Activated CD8-positive, alpha-beta memory T cell treated with anti-CD3 and anti-CD28 coated beads for 1 hour (primary cell): ENCODE measurements at places on chromosomes 6 and 20.

DNA sequence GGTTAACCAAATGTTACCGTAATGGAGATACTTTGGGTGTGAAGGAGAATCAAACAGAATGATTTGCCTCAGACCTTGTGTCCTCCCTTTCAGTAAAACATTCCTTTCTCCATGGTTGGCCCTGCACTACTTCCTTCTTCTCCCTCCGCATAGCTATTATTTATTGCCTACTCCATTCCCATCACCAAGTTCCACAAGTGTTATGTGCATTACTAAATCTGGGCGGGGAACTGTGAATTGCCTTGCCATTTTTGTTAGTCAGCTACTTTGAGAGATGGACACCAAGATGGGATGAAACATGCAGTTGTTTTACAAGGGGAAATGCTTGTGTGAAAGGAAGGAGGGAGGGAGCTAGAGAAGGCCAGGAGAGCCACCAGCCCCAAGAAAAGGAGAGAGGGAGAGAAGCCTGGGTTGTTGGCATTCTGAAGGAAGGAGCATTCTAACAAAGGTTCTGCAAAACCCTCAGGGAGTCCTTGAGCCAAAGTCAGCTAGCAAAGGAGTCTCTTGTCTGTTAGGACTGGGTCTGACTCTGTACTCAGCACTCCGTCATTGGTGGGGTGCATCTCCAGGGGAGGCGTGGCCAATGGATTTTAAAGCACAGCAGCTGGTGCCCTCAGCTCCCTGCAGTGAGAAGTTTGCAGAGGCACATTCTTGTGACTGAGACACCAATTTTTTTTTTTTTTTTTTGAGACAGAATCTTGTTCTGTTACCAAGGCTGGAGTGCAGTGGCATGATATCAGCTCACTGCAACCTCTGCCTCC, 83.6 kb upstream of the CHD6 start:
- DNase-seq: no peak

DNA sequence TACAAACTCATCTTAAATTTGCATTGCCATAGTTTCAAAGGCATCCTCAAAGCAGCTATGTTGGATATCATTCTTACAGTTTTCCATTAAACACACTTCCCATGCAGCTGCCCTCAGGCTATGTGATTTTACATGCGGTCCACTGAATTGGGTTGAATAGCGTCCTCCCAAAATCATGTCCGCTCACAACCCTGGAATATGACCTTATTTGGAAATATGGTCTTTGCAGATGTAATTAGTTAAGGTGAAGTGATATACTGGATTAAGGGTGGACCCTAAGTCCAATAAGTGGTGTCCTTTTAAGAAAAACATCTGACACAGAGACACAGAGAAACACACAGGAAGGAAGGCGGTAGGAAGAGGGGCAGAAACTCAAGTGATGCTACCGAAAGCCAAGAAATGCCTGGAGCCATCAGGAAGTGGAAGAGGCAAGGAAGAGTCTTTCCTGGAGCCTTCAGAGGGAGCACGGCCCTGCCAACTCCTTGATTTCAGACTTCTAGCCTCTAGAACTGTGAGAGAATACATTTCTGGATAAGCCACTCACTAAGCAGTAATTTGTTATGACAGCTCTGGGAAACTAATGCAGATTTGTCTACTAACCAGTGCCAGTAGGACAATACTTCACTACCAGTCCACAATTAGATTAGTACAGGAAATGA, 42.7 kb upstream of the NHSL1 start:
- no peak for DNase-seq

- no peak for DNase-seq
Observed at GRCh38 chr20:47878601-47879027, 93.3 kb upstream of the SULF2 start.

GRCh38 chr20:32891926-32892660, 33.4 kb downstream of the EFCAB8 start:
- DNase-seq: no peak

- no peak for DNase-seq
Observed at GRCh38 chr6:4914420-4915159, 89.2 kb downstream of the RPP40 start.

GRCh38 chr6:73969971-73970970, 274.3 kb downstream of the CD109 start:
- DNase-seq: no peak

DNA sequence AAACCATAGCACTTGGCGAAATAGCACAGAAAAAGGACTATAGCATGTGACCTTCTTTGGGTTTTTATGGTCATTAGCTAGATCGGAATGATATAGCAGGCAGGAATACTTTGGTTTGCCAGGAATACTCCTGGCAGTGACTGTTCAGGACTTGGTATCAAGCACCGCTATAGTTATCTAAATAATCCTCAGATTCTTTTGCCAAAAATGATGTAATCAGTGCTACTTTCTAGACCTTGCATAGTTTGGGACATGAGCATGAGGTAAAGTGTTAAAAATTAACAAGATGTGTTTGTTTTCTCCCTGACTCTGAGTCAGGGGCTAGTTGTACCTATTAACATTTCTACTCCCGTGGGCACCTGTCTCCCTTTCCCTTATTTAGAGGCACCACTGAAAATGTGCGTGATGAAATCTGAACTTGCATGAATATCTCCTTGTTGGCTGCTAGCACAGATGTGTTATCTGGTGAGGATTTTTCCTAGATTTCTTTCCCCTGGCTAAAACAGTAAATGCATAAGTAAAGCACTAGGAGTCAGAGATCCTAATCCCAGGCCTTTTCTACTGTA, 511.0 kb downstream of the CDKAL1 start:
- DNase-seq: no peak

DNA sequence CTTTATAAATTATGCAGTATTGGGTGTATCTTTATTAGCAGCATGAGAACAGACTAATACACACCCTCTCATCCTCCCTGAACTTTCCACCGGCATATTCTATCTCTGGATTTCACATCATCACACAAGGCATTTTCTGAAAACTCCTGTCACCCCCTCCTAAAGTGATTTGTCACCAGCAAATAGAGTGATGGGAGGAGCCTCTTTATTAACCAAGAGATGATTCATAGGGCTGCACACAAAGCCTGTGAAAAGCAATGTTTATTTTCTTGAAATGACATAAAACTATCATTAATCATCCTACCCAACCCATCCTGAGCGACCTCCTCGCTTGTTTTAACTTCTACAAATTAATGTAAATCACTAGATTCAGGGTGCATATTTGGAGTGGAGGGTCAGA, 394.7 kb upstream of the SULF2 start:
- DNase-seq: no peak

DNA sequence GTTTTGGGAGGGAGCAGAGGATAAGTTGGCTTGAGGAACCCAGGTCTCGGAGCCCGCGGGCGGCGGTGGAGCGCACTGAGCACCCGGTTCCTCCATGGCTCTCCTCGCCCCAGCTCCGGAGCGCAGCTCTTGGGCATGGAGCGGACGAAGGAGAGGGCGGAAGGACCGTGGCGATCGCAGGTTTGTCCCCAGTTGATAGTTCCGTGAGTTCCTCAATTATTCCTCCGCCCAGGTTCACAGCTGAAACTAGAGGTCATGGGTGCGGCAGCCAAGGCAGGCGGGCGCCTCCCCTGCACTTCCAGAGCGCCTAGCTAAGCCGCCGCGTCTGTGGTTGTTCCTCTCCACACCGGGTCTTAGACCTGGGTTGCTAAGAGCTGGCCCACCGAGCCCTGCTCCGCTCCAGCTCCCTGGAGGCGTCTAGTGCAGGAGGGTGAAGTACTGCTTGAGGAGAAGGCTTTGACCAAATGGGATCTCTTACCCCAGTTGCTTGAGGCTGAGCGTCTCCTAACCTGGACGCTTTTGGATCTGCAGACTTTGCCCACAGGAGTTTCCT, at the start of gene HTR1B:
HTR1B (minus strand) TSS at position 184 of the 553 bp plus-strand sequence; CDS start at position 96, 88 bp downstream.
- DNase-seq: no peak

GRCh38 chr20:63418617-63419016, 53.8 kb downstream of the KCNQ2 start:
- no peak for DNase-seq

- no peak for DNase-seq
Observed at GRCh38 chr20:9129756-9130155, 60.9 kb downstream of the PLCB4 start.

- no peak for DNase-seq
Observed at GRCh38 chr6:18656506-18656905, 269.4 kb downstream of the RNF144B start.

- DNase-seq: no peak
Observed at GRCh38 chr6:33936886-33937285, 133.1 kb upstream of the MLN start.

GRCh38 chr6:135658481-135658880, 160.9 kb upstream of the AHI1 start:
- DNase-seq: no peak

GRCh38 chr6:132820629-132821381, 6.4 kb downstream of the RPS12 start:
- no peak for DNase-seq

DNA sequence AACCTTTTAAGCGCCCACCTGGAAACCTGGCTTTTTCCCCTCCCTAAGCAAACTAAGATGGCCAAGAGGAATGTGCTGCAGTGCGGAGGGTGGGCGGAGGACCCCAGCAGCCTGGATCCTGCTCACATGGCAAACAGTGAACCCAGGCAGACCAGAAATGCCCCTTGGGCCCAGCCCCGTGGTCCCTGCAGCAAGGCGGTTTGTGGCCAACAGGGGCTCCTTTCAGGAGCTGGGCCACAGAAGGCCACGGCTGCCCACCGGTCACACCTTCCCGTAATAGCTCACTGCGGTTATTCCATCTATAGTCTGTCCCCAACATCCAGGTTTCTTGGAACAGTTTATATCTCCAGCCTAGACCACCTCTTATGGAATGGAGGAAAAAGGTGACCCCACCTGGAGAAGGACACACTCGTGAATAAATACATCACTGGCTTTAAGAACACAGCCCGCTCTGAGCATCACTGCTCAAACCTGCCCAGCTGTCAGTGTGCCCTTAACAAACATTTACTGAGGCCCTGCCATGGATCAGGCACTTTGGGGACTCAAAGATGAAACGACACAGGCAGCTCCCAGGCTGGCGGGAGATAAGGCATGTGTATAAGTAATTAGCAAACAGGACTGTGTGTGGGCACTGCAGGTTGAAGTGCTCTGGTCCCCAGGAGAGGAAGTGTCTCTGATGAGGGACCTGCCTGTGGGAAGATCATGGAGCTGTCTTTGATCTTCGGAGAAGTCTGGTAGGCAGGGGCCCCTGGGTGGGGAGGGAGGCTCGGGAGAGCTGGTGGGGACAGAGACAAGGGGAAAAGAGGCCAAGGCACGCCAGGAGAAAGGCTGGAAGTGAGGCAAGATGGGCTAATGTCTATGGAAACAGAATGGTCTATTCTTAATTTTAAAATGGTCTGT, 3.2 kb upstream of the TUBB1 start:
- no peak for DNase-seq

GRCh38 chr6:167349631-167350274, 24.9 kb downstream of the TTLL2 start:
- DNase-seq: no peak

- no peak for DNase-seq
Observed at GRCh38 chr6:74931558-74931957, 274.3 kb downstream of the COL12A1 start.

DNA sequence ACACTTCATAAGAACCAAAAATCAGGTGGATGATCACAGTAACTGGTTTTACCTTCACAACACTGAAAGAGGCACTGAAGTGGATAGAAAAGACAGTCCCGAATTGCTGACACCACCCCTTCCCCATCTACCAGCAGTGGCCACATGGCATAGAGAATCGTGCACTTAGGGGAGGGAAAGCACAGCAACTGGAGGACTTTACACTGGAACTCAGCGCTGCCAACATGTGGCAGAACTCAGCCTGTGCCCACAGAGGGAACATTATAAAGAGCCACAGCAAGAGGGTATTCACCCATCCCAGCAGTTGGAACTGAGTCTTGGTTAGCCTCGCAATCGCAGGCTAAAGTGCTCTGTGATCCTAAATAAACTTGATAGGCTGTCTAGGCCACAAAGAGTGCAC, 6.5 kb upstream of the KIAA1586 start:
- no peak for DNase-seq

- DNase-seq: no peak
Observed at GRCh38 chr20:53652859-53653517, 59.3 kb upstream of the ZNF217 start.

- no peak for DNase-seq
Observed at GRCh38 chr6:80439721-80440470, 333.4 kb downstream of the BCKDHB start.

GRCh38 chr6:161273274-161273751, 548 bp downstream of the AGPAT4 start:
- no peak for DNase-seq

DNA sequence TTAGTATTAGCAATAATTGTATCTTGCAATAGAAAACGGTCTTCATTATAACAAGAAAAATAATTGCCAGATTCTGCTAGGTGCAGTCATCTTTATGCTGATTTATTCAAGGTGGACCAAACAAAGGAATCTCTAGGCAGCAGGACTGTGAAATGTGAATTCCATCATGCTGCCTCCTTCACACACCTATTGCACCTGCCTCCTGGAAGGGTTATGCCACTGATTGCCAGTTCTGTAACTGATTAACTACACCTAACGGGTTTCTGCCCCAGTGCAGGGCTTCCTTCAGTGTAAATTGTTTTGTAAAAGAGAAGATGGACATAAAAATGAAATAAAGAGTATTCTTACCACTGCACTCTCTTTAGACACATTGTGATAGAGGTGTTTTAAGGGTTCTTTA, 96.1 kb downstream of the FOXO3 start:
- DNase-seq: no peak

DNA sequence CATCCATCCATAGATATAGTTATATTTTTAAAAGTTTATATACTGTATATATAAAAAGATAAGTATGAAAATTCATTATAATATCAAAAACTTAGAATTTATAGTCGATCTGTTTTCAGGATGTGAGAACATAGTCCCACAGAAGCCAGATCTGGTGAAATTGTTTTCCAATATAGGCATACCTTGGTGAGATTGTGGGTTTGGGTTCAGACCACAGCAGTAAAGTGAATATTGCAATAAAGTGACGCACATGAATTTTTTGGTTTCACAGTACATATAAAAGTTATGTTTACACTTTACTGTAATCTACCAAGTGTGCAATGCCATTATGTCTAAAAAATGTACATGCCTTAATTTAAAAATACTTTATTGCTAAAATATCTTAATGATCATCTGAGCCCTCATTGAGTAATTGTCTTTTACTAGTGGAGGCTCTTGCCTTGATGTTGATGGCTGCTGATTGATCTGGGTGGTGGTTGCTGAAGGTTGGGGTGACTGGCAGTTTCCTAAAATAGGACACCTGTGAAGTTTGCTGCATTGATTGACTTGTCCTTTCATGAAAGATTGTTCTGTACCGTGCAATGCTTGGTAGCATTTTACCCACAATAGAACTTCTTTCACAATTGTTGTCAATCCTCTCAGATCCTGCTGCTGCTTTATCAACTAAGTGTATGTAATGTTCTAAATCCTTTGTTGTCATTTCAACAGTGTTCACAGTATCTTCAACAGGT, 29.8 kb downstream of the AIG1 start:
- DNase-seq: no peak

GRCh38 chr20:53371216-53371615, 222.4 kb downstream of the ZNF217 start:
- DNase-seq: no peak
